AG09309 (cell line): ENCODE measurements at places on chromosomes 11 and 22.
A peak's percentile ranks its signal among the peaks of the same experiment; 100 is the strongest.

GRCh38 chr11:124276081-124276480 lies 19.9 kb downstream of the OR8G5 start:
- DNase-seq, result no peak

DNA sequence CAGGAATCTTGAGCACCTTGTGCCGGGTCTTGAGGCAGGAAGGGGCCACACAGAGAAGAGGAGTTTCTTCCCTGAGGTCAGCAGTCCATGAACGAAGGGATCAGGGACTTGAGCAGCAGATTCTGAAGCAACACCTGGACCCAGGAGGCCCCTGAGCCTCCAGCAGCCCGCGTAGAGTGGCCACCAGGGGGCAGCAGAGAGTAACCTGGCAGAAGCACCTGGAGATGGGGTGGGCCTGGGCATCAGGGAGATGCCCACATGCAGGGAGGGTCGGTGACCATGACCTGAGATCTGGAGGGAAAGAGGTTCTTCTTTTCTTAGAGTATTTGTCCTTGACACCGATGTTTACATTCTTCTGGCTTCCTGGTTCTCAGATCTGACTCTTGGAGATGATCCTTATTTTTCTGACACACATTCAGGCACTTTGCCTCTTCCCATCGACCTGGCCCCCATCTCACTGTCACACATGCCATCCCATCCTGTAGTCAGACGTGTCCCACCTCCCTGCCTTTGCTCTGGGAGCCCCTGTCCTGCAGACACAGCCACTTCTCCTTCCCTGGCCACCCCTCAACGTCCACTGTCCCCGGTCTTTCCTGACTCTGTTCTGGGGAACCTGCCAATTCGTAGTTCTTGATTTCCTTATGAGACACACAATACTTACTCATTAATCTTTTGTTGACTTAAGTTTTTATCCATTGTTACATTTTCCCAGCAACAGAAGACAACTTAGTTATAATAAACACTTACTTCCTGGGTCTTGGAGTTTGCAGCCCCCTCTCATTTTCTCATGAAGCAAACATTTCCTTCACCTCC lies 66.5 kb downstream of the GGTLC2 start:
- DNase-seq, result no peak

- no peak for DNase-seq
Measured at GRCh38 chr22:19571207-19571795, 47.1 kb upstream of the CLDN5 start.

DNA sequence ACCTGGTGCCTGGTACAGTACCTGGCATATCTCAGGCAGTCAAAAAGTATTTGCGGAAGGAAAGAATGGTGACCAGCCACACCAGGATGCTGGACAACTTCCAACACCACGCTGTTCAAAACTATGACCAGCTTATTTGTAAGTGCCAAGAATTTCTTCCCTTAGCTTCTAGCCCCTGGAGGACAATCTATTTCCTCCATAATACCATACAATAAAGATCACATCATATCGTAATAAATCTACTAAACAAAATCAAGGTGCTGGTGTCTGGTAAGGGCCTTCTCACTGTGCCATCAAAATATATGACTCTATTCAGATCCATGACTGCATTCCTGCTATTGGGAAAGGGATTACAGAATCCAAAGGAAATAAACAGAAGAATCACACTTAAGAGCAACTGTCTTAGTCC lies 51.5 kb downstream of the ALG9 start:
- no peak for DNase-seq

- peak; percentile 51 for DNase-seq
Measured at GRCh38 chr11:65134240-65134951, at the start of gene SYVN1. Gene SYVN1, minus strand, starts transcription at chr11:65134519. Its CDS starts 918 bp downstream, at chr11:65133601.

- no peak for DNase-seq
Measured at GRCh38 chr11:27052668-27053067, 12.1 kb downstream of the BBOX1 start.

DNA sequence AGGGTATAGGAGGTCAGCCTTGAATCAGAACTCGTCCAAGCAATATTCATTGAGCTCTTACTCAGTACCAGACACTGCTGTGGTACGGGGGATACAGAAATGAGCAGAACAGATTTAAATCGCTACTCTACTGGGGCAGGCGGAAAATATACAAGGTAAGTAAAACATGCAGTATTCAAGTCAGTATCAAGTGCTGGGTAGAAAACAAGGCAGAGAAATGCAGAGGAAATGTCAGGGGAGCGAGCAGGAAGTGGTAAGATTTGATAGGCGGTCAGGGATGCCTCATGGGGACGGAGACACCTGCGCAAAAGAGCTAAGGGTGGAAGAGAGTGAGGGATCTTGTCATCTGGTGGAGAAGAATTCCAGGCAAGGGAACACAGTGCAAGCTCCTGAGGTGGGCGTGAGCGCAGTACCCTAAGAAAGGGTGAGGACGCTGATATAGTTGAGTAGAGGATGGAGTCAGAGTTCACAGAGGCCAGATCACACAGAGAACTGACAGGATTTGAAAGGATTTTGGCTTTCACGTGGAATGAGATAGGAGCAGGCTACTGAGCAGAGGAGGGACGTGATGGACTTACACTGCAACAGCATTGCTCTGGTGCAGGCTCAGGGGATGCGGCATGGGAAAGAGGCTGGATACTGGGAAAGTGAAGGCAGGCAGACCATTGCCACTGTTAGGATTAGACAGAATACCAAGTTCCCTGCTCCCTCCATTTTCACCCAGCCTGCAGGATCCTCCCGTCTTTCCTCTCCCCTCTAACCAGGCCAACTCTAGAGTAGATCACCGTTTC lies 35.8 kb downstream of the SC5D start:
- no peak for DNase-seq

GRCh38 chr11:61362542-61362875 lies 335 bp downstream of the TMEM138 start:
- DNase-seq, result no peak

GRCh38 chr11:55572548-55572947 lies 620 bp downstream of the OR4C16 start:
- no peak for DNase-seq

DNA sequence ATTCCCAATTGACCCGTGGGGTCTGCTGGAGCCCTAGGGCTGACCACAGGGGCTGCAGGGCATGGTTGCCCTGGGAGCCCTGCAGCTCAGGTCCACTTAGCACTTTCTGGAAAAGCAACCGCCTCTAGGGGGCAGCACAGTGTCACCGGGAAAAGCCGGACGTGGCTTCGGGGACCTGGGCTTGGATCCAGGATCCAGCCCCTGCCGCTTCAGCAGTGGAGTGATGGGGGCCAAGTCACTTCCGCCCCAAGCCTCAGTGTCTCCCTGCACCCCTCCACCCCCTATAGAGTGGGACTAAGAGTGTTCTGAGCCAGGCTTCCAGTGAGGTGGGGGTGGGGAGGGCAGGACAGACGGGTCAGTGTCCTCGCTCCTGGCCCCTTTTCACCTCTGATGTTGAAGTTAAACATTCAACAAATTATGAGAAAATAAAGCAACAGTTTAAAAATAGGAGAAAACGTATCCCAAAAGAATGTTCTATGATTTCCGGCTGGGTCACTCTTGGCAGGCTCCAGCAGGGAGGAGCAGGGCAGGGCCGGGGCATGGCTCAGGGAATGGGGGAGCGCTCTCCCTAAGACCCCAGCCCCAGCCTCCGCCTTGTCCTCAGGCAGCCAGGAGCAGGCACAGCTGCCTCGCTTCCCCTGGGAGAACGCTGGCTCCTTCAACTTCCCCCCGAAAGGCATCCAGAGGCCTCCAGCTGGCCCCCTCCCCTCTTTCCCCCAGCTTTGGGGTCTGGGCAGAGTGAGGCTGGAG lies 96.5 kb upstream of the FGF3 start:
- DNase-seq, result no peak

GRCh38 chr11:15468466-15468865 lies 353.7 kb downstream of the INSC start:
- DNase-seq, result no peak

DNA sequence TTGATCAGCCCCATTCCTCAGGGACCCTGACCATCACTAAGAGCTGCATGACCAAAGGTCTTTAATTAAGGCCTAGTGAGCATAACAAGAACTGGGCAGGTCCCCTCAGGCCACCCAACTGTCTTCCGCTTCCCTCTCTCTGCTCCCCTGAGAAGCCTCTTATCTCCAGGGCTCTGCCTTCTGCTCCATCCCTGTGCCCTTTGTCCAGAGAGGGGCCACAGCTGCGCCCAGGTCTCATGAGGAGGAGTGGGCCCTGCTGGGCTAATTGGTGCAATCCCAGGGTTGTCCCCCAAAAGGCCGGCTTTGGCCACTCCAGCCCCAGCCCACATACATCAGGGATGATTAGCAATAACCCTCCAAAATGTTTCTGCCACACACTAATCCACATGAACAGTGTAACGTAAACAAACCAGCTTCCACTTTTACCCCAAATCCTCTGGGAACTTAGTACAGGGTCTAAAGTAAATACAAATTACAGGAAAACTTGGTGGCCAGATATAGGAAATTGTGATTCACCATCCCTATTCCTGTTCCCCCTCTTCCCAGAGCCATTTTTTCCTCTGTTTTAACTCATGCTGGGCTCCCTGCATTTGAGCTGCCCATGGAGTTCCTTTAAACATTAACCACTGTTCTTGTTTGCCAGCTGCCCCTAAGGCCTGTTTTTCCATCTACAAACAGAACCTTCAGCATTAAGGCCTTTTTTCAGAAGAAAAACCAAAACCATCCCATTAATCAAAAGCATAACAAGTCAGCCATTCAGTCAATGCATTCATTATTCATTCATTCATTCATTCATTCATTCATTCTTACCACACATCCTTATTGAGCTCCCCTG lies 34.6 kb upstream of the CAVIN3 start:
- DNase-seq, result no peak

DNA sequence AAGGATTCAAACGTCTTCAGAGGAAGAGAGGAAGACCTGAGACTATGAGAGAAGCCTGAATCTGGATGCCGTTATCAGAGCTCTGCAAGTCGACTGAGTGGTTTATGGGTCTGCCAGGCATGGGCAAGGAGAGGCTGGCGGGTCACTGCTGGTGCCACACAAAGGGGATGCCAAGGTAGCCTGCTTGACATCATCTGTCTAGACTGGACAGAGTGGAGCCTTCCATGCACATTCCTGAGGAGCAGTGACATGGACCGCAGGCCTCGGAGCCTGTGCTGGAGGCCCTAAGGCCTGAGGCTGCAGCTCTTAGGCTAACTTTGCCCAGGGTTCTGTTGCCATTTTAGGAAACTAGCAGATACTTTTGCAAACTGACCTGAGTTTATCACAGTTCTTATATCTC lies 127.4 kb downstream of the WT1 start:
- no peak for DNase-seq

GRCh38 chr11:8692417-8692816 lies 9.8 kb downstream of the RPL27A start:
- DNase-seq, result no peak

GRCh38 chr11:101478587-101479369 lies 105.0 kb downstream of the TRPC6 start:
- DNase-seq, result no peak

DNA sequence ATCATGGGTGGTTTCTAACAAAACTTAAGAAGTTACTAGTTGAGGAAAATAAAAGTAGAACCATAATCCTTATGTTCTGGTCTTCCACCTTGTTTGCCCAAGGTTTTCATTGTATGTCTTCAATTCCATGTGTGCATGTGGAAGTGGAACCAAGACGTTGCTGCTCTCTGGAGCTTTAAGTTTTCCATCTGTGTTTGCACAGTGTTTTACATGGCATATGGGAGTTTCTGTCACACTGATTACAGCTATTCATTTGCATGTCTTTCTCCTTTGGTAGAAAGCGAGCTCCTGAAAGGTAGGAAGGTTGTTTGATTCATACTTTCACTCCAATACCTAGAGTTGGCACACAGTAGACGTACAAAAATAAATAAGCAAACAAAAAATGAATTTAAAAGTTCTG lies 112.6 kb upstream of the LUZP2 start:
- no peak for DNase-seq

DNA sequence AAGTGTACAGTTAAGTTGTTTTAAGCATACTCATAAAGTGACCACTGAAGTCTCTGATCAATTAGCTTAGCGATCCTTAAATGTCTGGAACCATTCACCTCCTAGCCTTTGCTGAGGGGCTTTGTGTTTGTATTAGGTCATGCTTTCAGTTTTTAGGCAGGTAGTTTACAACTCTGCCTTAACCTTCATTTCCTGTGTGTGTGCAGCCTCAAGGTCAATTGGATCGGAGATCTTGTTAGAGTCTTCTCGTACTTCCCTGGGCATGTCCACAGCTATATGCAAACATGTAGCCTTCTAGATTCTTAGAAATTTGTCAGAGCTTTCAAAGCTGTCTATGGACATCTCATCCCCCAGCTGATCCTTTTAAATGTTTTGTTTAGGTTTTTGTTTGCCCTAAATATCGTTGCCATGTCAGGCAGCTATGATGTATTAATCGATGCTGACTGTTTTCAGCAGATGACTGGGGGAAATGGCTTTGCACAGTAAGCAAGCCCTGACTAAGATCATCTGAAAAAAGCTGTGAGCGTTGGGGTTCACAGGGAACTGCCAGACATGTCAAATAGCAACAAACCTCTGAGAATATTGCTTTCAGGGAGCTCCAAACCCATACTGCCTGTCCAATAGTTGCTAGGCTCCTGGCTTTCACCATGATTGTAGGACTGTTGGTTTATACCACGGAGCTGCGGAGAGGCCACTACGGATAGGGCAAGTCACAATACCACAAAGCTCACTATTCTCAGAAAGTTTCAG lies 45.6 kb downstream of the GLYAT start:
- no peak for DNase-seq

GRCh38 chr22:22565981-22566380 lies 6.9 kb upstream of the PRAME start:
- DNase-seq, result no peak

DNA sequence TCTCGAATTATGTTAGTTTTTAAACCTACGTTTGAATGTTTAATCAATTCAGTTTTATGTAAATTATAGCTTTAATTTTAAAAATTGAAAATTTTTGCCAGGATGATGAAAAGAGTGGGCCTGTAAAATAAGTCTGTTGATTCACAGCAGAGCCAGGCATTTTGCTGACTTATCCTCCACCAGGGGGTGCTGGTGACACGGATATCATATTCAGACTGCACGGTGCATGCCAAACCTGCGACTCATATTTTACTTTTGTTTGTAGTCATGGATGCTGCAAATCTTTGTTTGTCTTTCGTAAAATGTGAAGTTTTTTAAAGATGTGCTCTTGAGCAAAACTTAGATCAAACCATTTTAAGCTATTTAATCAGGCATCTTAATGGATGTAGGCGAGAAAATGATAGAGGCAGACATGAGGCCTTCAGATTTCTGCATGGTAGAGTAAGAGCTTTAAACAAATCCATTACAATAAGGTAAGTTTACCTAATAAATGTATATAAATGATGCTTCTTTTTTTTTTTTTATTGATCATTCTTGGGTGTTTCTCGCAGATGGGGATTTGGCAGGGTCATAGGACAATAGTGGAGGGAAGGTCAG lies 3.6 kb upstream of the OR8B3 start:
- DNase-seq, result peak; percentile 43

GRCh38 chr11:23473782-23474181 lies 613.5 kb upstream of the CCDC179 start:
- no peak for DNase-seq

GRCh38 chr11:70713988-70714665 lies 315.8 kb downstream of the CTTN start:
- DNase-seq, result no peak

DNA sequence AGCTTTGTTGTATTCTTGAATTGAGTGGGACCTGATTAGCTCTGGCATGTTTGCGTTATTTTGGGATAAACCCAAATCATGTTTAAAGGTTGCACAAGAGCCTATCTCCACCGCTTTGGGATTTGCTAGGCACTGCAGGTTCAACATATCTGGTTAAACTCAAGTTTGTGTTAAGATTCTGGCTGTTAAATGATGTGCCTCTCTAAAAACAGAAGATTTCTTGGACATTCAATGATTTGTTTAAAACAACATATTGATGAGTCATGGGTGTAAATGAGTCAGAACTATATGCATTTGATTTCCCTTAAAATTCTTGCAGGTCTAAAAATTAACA lies 67.4 kb downstream of the AMOTL1 start:
- no peak for DNase-seq
